Fibroblast of skin of right biceps (primary cell): ENCODE measurements at places on chromosomes 6 and 20.

- DNase-seq, result no peak
These were observed 37.4 kb upstream of the ARMH2 start for GRCh38 chr6:24836109-24836508.

- DNase-seq, result no peak
These were observed 9.9 kb upstream of the GTSF1L start for GRCh38 chr20:43736588-43737158.

- no peak for DNase-seq
These were observed 155.6 kb upstream of the SMLR1 start for GRCh38 chr6:130671577-130671976.

- peak; percentile 96 for DNase-seq
These were observed 112.0 kb downstream of the HFE start for GRCh38 chr6:26199057-26199772.

GRCh38 chr20:12673352-12673751 lies 335.4 kb upstream of the SPTLC3 start:
- no peak for DNase-seq

GRCh38 chr6:44415873-44416502 lies 28.5 kb downstream of the CDC5L start:
- DNase-seq, result peak; percentile 24

- DNase-seq, result no peak
These were observed 4.3 kb downstream of the UBE2V1 start for GRCh38 chr20:50108556-50109235.

DNA sequence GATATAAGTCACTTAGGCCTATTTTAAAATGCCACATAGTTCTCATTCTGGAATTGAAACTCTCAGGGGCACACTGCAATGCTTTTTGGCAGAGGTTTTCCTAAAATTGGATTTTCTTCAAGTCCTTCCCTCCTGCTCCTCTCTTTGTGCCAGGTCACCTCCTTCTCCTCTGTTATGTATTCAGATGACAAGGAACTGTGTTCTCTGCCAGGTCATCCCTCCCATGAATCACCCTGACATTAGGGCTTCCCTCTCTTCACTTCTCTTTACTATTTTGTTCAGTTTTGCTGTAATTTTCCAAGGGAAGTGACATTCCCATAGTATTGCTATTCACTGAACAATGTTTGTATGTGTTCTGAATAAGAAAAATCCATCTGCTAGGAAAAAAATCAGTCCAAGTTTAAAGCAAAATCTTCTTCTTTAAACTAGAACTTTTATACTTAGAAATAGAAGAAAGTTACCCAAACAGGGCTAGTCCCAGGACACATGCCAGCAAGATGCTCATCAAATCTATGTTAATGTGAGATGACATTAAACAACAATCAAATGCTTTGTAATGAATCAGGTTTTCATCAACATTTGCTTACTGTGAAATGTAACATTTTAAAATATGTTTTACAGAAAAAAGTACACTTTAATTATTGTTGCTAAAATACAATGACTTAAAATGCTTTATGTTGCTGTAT lies 461.1 kb downstream of the MMUT start:
- peak; percentile 4 for DNase-seq

DNA sequence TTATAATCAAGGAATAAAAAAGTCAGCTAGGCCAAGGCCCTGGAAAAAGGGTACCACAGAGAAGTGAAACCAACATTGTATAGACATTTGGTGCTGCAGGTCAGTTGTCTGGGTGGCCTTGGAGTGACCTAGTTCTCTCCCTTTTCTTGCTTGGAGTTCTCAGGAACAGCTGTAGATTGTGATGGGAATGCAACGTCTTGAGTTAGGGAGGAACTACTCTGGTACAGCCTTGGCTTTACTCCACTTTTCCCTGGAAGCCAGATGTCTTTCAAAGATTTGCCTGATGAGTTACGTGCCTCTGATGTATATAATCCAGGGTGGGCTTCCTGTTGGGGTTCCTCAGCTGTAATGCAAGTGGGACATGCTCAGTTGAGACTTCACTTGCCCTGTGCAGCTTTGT lies 694.7 kb downstream of the HTR1B start:
- DNase-seq, result no peak

- DNase-seq, result no peak
These were observed 33.5 kb downstream of the NEDD9 start for GRCh38 chr6:11198663-11199603.

- no peak for DNase-seq
These were observed 46.2 kb upstream of the SDHAF4 start for GRCh38 chr6:70520575-70520974.

DNA sequence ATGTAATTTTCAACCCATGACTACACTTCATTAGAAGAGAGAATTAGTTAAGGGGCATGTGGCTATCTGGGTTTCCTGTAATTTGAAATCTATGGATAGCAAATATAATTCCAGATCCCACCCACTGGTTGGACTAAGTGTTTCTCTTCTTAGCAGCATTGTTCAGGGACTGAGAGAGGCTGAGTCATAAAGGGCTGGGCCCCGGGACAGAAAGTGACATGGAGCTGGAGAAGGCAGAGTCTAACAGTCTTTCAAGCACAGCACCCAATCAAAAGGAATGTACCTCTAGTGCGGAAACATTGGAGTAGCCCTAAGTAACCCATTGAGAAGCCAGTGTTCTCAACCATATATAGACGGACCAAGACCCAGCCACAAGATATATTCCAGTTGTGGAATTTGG lies 363.9 kb downstream of the DHX35 start:
- DNase-seq, result no peak

DNA sequence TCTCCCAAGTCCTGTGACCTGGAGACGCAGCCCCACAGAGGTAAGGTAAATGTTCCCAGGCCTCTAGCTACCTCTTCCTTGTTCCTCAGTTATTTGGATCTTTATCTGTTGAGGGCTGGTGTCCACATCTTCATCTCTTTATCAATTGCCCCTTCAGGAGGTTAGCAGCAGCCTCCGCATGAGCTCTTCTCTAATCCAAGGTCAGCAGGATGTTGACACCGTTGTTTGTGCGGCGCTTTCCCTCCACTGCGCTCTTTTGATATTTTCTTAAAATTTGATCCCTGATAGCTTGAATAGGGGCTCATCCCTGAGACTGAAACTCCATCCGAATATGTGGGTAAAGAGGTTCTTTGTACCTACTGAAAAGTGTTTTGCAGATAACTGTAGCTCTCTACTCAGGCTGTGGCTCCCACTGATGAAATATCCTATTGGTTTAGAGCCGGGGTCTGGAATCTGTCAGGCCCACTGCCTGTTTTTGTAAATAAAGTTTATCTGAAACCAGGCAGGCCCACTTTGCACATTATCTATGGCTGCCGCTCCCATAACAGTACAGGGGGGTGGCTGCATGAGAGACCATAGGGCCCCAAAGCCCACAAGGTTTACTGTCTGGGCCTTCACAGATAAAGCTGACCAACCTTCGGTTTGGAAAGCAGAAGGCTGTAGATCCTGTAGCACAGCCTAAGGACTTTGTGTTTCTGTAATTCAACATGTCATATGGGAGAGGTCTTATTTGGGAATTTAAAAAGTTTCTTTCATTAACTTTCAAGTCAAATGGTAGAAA lies 362.6 kb downstream of the QKI start:
- DNase-seq, result no peak

GRCh38 chr6:135314543-135314942 lies 133.4 kb downstream of the MYB start:
- no peak for DNase-seq
